Cardiac septum (tissue), 1 donor: ENCODE measurements at places on chromosomes 13 and 19. TPM values are rescaled to one million over a fixed set of nuclear protein-coding genes. Genes with fewer than 3 reads are reported as not detected.

CYP4F2 gene
- total RNA-seq: not detected

CNN1 gene
- total RNA-seq: 236 TPM

KASH5 gene
- not detected for total RNA-seq

ZNF560 gene
- total RNA-seq: 0.16 TPM

ECSIT gene
- total RNA-seq: 92.9 TPM

C13orf46 gene
- total RNA-seq: 0.40 TPM

ZNF177 gene
- 3.1 TPM for total RNA-seq

PEG3 gene
- total RNA-seq: 7.2 TPM

MEDAG gene
- total RNA-seq: 11.7 TPM

ZNF497 gene
- 0.40 TPM for total RNA-seq

GRWD1 gene
- total RNA-seq: 17.5 TPM

CEACAM7 gene
- total RNA-seq: not detected

B3GNT8 gene
- 3.9 TPM for total RNA-seq

MTUS2 gene
- total RNA-seq: 81.4 TPM

ZNF793 gene
- 8.3 TPM for total RNA-seq

TLE6 gene
- 1.0 TPM for total RNA-seq

VSTM2B gene
- total RNA-seq: not detected

FUT2 gene
- total RNA-seq: not detected

CDC42EP5 gene
- total RNA-seq: 14.2 TPM

PSG2 gene
- not detected for total RNA-seq
